ENCODE measurements at places on chromosomes 12 and 14. TPM values are rescaled to one million over a fixed set of nuclear protein-coding genes. Genes with fewer than 3 reads are reported as not detected.
A peak's percentile ranks its signal among the peaks of the same experiment; 100 is the strongest.

DNA sequence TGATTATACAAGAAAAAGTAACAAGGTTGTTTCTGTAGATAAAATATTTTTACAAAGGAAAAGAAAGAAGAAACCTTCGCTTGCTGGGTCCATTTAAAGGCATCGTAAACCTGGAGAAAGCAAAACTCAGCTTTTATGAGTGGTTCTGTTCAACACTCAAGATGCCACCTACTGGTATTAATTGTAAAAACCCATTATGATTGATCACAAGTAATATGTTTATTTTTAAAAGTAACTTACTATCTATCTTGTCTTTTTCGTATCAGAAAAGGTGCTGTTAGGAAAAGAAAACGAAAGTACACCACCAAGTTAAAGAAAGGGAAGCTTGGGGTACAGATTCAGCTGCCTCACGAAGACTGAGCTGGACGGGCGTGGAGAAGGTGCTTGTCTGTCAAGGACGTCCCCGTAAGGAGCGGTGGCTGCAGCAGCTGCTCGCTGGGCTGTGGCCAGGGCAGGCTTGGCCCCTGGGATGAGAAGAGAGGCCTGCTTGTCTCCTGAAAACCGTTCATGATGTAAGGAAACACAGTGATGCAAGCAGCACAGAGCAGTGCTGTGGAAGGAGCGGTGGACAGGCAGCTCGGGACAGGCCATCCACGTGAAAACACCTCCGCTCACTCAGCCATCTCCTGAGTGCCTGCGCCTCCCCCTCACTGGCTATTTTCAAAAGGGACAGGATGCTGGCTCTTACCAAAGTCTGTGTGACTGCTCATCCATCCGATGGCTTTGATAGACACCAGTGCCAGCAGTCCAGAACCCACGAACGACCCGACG lies 25.0 kb downstream of the SLC15A4 start:
- peaks cover 63% of the 10 kb centered on the region for H3K36me3 ChIP-seq
- peaks cover 72% of the 10 kb centered on the region for H3K4me1 ChIP-seq
- H3K27me3 ChIP-seq: no peaks in the 10 kb centered on the region
- peak overlapping the region; percentile 78 for H3K27ac ChIP-seq
- peak; percentile 87 for DNase-seq

DNA sequence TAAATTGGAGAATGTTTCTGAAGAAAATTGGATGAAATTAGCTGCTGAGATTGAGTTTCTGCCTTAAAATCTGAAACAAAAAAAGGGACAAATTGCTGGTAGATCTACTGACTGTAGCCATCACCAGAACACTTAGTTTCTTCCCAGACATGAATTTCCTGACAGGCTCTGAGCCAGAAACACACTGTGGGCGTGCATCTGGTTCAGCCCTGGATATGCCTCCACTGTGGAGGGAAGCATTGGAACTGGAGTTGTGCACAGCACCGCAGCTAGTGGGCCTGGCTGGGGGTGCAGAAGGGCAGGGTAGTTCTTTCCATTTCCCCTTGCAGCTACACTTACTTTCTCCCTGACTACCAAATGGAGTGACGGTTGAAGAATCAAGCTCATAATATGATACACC lies 31.2 kb downstream of the CREBL2 start:
- no peak for DNase-seq
- no peak overlapping the region for H3K4me3 ChIP-seq
- no peak overlapping the region for H3K27ac ChIP-seq
- no peaks in the 10 kb centered on the region for H3K4me1 ChIP-seq
- H3K27me3 ChIP-seq: no peaks in the 10 kb centered on the region
- peaks cover 4% of the 10 kb centered on the region for H3K36me3 ChIP-seq

GRCh38 chr14:97077253-97077653 lies 280.1 kb downstream of the VRK1 start:
- H3K36me3 ChIP-seq: no peaks in the 10 kb centered on the region
- no peak overlapping the region for H3K4me3 ChIP-seq
- peak; percentile 27 for DNase-seq
- no peaks in the 10 kb centered on the region for H3K4me1 ChIP-seq
- no peak overlapping the region for H3K27ac ChIP-seq

DNA sequence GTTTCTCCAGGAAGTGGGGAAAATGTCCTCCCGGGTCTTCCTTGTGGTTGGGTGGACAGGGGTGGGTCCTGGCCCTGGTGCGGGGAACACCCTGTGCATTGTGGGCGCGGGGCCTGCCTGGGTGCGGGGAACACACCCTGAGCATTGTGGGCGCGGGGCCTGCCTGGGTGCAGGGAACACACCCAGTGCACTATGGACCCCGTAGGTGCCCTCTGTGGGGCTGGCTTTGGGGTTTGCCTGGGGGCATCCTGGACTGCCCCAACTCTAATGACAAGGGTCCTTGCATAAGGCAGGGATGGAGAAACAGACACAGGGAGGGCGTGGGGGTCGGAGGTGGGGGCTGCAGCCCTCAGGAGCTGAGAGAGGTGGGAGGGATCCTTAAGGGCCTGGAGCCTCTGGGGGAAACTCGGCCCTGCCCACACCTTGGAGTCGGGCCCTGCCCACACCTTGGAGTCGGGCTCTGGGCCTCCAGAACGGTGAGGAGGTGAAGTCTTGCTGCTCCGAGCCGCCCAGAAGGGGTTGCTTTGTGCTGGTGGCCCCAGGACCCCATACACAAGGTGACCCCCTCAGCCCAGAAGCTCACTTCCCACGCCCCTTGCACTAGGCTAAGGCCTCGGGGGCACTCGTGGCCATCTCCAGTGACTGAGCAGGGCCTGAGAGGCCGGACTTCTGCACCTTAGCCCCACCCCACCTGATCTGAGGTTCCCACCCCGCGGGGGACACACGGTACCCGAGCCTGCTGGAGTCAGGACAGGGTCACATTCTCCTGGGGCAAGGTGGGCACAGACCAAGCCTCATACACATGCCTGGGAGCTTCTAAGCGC lies 69.3 kb downstream of the GALNT9 start:
- no peak overlapping the region for H3K4me3 ChIP-seq
- no peak for DNase-seq
- no peaks in the 10 kb centered on the region for H3K4me1 ChIP-seq

- H3K4me1 ChIP-seq: no peaks in the 10 kb centered on the region
- no peaks in the 10 kb centered on the region for H3K27me3 ChIP-seq
- no peak overlapping the region for H3K4me3 ChIP-seq
- no peak overlapping the region for H3K27ac ChIP-seq
These were observed 40.7 kb downstream of the NEUROD4 start for GRCh38 chr12:55060470-55060869.

DNA sequence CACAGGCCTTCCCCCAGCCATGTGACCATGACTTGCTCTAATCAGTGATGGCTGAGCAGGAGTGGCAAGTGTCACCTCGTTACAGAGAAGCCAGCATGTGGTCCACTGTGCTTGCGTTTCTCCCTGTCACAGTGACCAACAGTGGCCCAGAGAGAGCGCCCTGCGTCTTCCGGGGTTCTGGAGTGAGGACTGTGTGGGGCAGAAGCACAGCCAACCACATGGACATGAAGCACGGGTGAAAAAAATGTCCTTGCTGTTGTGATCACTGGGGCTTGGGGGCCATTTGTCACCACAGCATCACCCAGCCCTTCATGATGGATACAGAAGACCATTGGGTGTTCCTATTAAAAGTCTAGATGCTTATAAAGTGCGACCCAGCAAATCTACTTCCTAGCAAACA lies 174.6 kb upstream of the C14orf180 start:
- H3K27ac ChIP-seq: no peak overlapping the region
- peaks cover 6% of the 10 kb centered on the region for H3K27me3 ChIP-seq
- DNase-seq: no peak
- H3K4me1 ChIP-seq: no peaks in the 10 kb centered on the region
- no peaks in the 10 kb centered on the region for H3K36me3 ChIP-seq

- H3K36me3 ChIP-seq: no peaks in the 10 kb centered on the region
- no peaks in the 10 kb centered on the region for H3K27me3 ChIP-seq
- H3K4me3 ChIP-seq: no peak overlapping the region
- no peak for DNase-seq
These were observed 25.9 kb upstream of the OR4E1 start for GRCh38 chr14:21699551-21699950.

DNA sequence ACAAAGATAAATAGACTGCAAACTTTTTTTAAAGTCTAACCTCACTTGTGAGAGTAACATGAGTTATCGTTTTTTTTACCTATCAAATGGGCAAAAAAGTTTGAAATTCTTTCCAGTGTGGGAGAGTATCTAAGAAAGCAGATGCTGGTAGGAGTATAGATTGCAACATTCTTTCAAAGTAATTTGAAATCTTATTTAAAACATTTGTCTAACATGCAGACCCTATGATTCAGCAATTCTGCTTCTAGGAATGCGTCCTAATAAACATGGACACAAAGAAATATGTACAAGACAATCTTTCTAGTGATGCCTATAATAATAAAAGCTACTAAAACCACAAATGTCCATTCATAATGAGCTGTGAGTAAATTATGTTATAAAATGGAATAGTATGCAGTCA lies 110.4 kb upstream of the TMCC3 start:
- no peaks in the 10 kb centered on the region for H3K4me1 ChIP-seq
- no peaks in the 10 kb centered on the region for H3K27me3 ChIP-seq
- no peak overlapping the region for H3K4me3 ChIP-seq
- DNase-seq: no peak
- H3K27ac ChIP-seq: no peak overlapping the region
- H3K36me3 ChIP-seq: no peaks in the 10 kb centered on the region

- H3K4me1 ChIP-seq: peaks cover 17% of the 10 kb centered on the region
- no peak overlapping the region for H3K27ac ChIP-seq
- H3K4me3 ChIP-seq: no peak overlapping the region
- no peak for DNase-seq
- H3K36me3 ChIP-seq: no peaks in the 10 kb centered on the region
- no peaks in the 10 kb centered on the region for H3K27me3 ChIP-seq
These were observed 4.8 kb downstream of the CEP170B start for GRCh38 chr14:104869669-104870367.

The EIF2B1 gene
- total RNA-seq: 42.7 TPM

The ALKBH2 gene
- total RNA-seq: 21.2 TPM

The PTGES3 gene
- 118 TPM for total RNA-seq

All from psoas muscle (tissue), 8 donors.